PC-3 (cell line): ENCODE measurements at places on chromosomes 3 and 15. TPM values are rescaled to one million over a fixed set of nuclear protein-coding genes. Genes with fewer than 3 reads are reported as not detected.

Gene TMEM62
- 19.6 and 31.6 TPM in 2 replicates for total RNA-seq

Gene KIF7
- 18.8 and 27.2 TPM in 2 replicates for total RNA-seq

Gene OXTR
- 21.5 and 23.1 TPM in 2 replicates for total RNA-seq

Gene MOBP
- total RNA-seq = not detected in 2 replicates

Gene MFGE8
- total RNA-seq = 32.0 and 34.2 TPM in 2 replicates

- DNase-seq = no peak
These were observed 636 bp upstream of the LRRC58 start for GRCh38 chr3:120349855-120350125.

DNA sequence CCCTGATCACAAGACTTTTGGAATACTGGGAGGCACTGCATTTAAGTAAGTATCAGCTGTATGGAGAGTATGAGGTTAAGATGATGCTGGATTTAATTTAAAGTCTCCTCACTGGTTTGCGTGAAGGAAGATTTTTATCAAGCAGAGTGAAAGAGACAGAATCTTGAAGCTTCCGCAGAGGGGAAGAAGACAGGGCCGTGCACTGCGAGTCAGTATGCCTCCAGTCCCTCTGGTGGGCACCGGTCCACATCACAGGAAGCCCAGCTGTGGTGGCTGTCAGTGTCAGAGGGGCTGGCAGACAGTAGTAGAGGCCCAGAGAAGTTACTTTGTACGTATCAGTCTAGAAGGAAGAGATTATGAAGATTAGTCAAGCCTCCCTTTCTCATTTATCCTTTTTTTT, 379.0 kb upstream of the TPRG1 start:
- DNase-seq = no peak

- DNase-seq = no peak
These were observed 3.1 kb upstream of the CAMKV start for GRCh38 chr3:49872801-49873281.

DNA sequence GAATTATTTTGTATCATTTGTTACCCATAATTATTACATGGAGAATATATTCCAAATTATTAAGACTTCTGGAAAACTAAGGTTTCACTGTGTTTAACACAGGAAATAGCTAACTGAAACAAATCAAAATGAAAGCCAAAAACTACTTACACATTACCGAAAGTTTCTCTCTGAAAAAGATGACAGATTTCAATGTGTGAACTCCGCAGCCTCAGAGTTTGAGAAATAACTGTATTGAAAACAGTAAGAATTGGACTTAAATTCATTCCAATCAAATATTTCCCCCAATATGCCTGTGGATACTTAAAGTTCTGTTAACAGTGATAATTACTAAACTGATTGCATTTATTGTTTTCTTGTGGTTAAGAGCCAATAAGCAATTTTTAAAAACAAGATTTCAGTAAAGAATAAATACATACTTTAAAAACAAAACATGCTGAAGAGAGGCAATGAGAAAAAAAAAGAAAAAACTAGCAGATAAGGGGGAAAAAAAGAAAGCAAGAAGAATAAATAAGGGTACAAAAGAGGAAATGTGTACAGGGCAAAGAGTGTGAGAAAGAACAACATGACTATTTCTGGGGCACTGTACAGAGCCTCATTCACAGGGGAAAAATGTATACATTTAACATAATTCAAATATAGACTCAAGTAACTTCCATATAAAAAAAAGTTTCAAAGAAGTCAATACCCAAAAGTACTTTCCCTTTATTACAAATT, 30.7 kb downstream of the DENND4A start:
- no peak for DNase-seq
